ENCODE measurements at places on chromosomes 7 and 10.
A peak's percentile ranks its signal among the peaks of the same experiment; 100 is the strongest.

- DNase-seq, result no peak
Measured at GRCh38 chr10:43971981-43972380, 323.3 kb upstream of the ZNF32 start.

- DNase-seq, result no peak
Measured at GRCh38 chr10:70613941-70614340, 11.4 kb upstream of the PRF1 start.

DNA sequence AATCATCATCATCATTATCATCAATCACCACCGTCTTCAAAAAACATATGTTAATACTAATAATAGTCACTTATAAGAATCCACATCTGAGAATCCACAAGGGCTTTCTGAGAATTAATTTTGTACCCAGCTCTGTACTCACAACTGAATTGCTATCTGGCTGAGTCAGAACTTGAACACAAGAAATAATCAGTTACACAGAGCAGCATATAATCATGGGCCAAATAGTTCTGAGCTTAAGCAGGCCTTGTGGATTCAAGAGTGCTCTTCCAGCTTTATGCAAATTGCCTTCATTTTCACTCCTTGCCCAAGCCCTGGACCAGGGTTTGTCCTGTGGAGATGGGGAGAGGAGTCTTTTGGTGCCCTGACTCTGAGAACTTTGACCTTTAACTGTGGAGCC, 304.5 kb downstream of the ZNF248 start:
- DNase-seq, result no peak

- no peak for DNase-seq
Measured at GRCh38 chr7:17347401-17347800, 48.9 kb downstream of the AHR start.

- no peak for DNase-seq
Measured at GRCh38 chr10:133242611-133243356, 5.1 kb downstream of the VENTX start.

DNA sequence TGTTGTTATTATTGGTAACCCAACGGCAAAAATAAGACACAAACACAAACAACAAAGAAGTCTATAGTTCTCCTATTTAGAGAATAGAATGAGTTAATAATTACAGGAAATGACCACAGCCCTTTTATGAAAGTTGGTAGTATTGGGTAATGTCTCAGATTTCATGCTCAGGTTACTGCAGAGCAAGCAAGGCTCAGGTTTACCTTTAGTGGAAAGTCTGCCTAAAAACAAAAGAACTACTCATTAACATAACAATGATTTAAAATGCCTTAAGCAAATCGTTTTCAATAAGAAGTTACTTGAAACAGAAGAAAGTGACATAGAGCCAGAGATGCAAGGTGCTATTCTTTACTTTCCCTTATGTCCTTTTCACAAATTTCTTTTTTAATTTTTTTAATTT, 441.2 kb downstream of the PLXDC2 start:
- DNase-seq, result no peak

GRCh38 chr7:46738796-46739195, 817.7 kb upstream of the IGFBP3 start:
- DNase-seq, result no peak

- peak; percentile 77 for DNase-seq
Measured at GRCh38 chr10:5629303-5630111, 36.9 kb downstream of the ASB13 start.

- DNase-seq, result no peak
Measured at GRCh38 chr7:48173313-48173712, 2.1 kb downstream of the ABCA13 start.

- no peak for DNase-seq
Measured at GRCh38 chr7:85452674-85453073, 265.8 kb upstream of the SEMA3D start.

- no peak for DNase-seq
Measured at GRCh38 chr7:142716596-142716995, 32.7 kb upstream of the PRSS1 start.

GRCh38 chr10:44253769-44254462, 131.0 kb downstream of the CXCL12 start:
- no peak for DNase-seq

DNA sequence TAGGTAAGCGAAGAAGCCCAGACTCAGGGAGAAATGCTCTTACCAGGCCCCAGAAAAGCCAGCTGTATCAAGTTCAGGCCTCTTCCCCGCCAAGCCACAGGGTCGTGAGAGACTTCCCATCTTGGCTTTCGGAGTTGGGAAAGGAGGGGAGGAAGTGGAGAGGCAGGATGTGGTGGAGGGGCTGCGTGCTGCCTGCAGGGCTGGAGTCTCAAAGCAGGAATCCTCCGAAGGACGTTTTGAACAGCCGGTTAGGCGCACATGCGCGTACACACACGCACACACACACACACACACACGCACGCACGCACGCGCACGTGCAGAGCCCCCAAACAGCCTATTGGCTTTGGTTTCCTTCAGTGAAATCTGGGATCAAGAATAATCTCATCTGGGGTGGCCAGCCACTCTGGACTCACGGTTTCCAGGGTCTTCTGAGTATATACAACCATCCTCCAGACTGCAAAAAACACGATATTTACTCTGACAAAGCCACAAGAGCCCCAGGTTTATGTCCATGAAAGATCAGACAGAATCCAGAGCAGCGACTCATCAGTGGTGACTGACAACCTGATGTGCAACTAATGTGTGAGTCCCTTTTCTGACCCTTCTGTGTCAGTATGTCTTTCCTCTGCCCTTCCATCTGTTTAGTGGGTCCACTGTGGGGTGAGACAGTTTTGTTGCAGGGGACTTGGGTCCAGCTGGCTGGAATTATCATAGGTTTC, 115.0 kb upstream of the ZNF438 start:
- no peak for DNase-seq

GRCh38 chr10:69405221-69405620, 11.5 kb downstream of the TACR2 start:
- DNase-seq, result no peak

DNA sequence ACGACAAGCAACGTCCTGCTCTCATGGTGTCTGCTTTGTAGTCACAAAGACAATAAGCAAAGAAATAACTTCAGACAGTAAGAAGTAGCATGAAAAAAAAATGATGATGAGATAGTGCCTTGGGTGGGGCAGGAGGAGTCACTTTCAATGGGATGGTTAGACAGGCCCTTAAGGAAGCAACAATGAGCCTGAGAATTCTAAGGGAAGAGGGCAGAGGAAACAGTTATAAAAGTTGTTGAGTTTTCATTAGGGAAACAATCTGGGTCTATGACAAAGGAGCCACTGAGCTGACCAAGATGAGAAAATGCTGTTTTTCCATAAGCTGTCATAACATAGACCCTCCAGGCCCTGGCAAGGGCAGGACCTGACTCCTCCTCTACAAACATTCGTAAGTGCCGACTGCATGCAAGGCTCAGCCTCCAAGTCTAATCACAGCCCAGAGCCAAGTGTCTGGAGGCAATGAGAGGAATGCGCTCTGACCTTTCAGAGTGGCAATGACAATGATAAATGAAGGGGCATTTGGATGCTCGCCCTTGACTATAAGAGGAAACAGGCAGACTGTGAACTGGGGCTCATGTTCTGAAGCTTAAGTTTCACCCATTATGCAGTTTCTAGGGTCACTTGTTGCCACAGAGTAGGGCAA, 43.7 kb downstream of the PPP1R3C start:
- no peak for DNase-seq

GRCh38 chr7:31056775-31057346, 4.8 kb downstream of the ADCYAP1R1 start:
- no peak for DNase-seq

DNA sequence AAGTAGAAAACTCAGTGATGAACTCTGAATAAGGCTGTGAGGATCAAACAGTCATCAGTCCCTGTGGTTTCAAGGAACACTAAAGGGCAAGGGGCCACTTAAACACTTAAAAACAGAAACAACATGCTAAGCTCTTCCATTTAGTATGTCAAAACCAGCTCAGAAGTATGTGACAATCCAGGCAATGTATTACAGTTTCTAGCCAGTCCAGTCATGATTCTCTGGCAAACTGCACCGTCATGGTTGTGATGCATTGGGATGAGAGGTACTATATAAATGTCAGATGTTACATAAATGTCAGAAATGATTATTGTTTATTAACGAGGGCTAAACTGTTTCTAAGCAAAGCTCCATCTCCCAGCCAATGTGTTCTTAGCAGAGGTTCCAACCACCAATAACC, 4.7 kb upstream of the CREB5 start:
- no peak for DNase-seq

DNA sequence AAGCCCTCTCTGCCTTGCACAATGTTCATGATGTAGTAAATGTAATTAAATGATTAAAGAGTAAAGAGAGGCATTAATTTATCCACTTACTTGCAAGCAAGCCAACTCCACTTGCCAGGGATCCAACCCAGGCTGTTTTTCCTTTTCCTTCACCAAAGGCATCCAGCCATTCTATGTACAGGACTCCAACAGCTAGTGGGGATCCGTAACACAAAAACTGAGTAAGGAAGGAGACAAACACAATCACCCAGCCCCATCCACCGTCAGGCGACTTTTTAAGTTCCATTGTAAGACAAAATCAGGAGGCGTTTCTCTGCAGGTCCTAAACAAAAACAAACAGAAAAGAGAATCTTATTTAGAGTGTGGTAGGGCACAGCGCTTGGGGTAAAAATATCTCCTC, 25.6 kb downstream of the SLC16A9 start:
- no peak for DNase-seq

- DNase-seq, result no peak
Measured at GRCh38 chr7:130421684-130422083, 19.1 kb downstream of the CEP41 start.

DNA sequence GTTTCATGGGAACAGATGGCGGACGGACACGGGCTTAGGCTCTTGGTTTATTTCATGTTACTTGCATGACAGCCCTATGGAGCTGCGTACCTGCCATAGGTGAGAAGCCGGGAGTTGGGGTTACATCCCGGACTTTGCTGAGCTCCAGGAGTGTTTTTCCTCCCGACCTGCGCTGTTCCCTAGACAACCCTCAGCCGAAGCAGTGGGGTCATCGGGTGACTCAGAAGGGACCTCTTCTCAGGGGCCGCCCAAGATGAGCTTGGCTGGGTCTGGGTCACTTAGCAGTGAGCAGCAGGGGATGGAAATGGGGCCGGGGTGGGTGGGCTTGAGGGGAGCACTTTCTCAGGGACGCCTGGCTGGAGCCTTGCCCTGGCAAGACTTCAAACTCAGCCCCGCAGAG, 11.9 kb downstream of the CUX1 start:
- DNase-seq, result no peak

GRCh38 chr7:45609180-45609579, 35.0 kb downstream of the ADCY1 start:
- DNase-seq, result no peak

- DNase-seq, result no peak
Measured at GRCh38 chr7:142231716-142232115, 26.1 kb downstream of the PRSS58 start.

DNA sequence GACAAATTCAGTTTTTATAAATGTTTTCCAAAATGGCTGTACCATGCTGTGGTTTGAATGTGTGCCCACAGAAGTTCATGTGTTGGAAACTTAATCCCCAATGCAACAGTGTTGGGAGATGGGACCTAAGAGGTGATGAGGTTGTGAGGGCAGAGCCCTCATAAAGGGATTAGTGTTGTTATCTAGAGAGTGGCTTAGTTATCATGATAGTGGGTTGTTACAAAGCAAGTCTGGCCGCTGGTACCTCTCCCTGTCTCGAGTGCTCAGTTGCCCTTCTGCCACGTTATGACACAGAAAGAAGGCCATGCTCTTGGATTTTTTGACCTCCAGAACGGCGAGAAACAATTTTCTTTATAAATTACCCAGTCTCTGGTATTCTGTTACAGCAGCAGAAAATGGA, 119.0 kb downstream of the BTAF1 start:
- DNase-seq, result no peak

- no peak for DNase-seq
Measured at GRCh38 chr7:4774658-4775249, 669 bp upstream of the AP5Z1 start.

DNA sequence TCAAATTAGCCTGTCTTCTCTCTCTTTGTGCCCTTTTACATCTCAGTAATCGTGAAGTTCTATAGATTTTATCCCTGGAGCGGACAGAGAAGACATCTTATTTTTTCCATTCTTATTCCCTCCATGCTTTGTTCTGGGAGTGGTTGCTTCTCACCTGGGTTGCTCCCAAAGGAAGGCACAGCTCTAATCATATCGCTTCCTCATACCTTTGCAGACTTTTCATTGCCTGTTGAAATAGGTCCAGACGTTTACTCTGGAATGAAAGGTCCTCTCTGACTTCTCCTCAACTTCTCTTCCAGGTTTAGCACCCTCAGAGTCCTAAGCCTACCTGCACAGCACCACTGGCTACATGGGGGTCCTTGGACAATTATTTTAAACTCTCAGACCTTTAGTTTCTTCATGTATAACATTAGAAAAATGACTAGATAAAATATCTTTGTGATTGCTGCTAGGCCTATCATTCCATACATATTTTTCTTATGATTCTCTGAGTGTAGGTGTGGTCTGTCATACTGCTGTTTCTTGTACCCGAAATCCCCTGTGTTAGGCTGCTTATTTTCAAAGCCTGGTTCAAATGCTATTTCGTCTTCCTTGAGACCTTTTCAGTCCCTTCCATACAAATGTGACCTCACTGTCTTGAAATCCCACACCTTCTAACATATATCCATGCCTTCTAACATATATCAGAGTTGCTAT, 418.1 kb downstream of the GFRA1 start:
- no peak for DNase-seq

GRCh38 chr7:42254217-42254616, 17.2 kb upstream of the GLI3 start:
- no peak for DNase-seq

- DNase-seq, result no peak
Measured at GRCh38 chr7:14787551-14787950, 115.0 kb downstream of the DGKB start.

DNA sequence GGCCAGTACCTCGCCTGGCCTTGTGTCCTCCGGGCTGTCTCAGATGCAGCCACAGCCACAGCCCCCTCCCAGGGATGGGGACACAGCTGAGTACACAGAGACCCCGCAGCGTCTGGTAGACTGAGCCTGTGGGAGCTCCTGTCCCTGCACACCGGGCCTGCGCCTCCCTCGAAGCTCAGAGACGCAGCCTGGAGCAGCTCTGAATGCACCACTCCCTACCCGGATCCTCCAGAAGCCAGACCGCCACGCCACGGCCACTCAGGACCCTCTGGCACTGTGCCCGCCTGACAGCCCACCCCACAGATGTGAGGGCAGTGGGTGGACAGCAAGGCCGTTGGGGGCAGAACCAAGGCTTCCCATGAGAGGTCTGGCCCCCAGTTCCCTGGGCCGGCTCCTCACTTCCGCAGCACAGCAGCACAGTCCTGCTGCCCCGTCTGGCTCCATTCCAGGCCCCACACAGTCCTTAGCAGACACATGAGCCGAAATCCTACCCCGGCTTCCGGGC, 40.8 kb downstream of the PAPOLB start:
- DNase-seq, result no peak

- no peak for DNase-seq
Measured at GRCh38 chr10:54133203-54133602, 667.8 kb downstream of the PCDH15 start.

GRCh38 chr7:133191787-133192186, 61.1 kb upstream of the EXOC4 start:
- DNase-seq, result no peak

- DNase-seq, result no peak
Measured at GRCh38 chr7:157006205-157006747, 4.2 kb downstream of the MNX1 start.

- DNase-seq, result no peak
Measured at GRCh38 chr7:94401428-94401814, 6.7 kb downstream of the COL1A2 start.

All from dorsolateral prefrontal cortex (tissue), 122 donors.